ENCODE measurements at places on chromosomes 1 and 21. TPM values are rescaled to one million over a fixed set of nuclear protein-coding genes. Genes with fewer than 3 reads are reported as not detected.

RHOU gene
- 16.7 TPM for polyA plus RNA-seq

SERPINC1 gene
- 0.80 TPM for polyA plus RNA-seq

BARHL2 gene
- polyA plus RNA-seq: not detected

GPR3 gene
- 0.64 TPM for polyA plus RNA-seq

AZIN2 gene
- polyA plus RNA-seq: 5.5 TPM

ZNF695 gene
- 5.5 TPM for polyA plus RNA-seq

EPRS1 gene
- 124 TPM for polyA plus RNA-seq

MEX3A gene
- 44.5 TPM for polyA plus RNA-seq

PCP4L1 gene
- 0.96 TPM for polyA plus RNA-seq

GABRD gene
- polyA plus RNA-seq: 1.8 TPM
